ENCODE measurements at places on chromosomes 4 and X. TPM values are rescaled to one million over a fixed set of nuclear protein-coding genes. Genes with fewer than 3 reads are reported as not detected.

The CEP135 gene
- total RNA-seq, result 7.4 TPM

The PABPC4L gene
- total RNA-seq, result 0.13 TPM

The SMIM31 gene
- not detected for total RNA-seq

The P2RY10 gene
- total RNA-seq, result not detected

The CCNG2 gene
- 19.2 TPM for total RNA-seq

The APLN gene
- 224 TPM for total RNA-seq

The CHST7 gene
- total RNA-seq, result 33.4 TPM

The FGF2 gene
- 16.6 TPM for total RNA-seq

The CCDC160 gene
- total RNA-seq, result not detected

The AKAP14 gene
- total RNA-seq, result not detected

The HTRA3 gene
- 6.5 TPM for total RNA-seq

The ANOS1 gene
- 1.2 TPM for total RNA-seq

The USP17L30 gene
- not detected for total RNA-seq

The DRP2 gene
- total RNA-seq, result 0.13 TPM

The PARM1 gene
- 0.04 TPM for total RNA-seq

The INPP4B gene
- 3.9 TPM for total RNA-seq

The BANK1 gene
- total RNA-seq, result not detected

The DCHS2 gene
- total RNA-seq, result 0.07 TPM

The UPF3B gene
- total RNA-seq, result 2.4 TPM

The AKAP4 gene
- total RNA-seq, result not detected

The SPON2 gene
- 0.28 TPM for total RNA-seq

The GABRA4 gene
- not detected for total RNA-seq

The BEX1 gene
- total RNA-seq, result 0.20 TPM

The MAGEA11 gene
- total RNA-seq, result not detected

The EMCN gene
- total RNA-seq, result 105 TPM

The LUZP4 gene
- not detected for total RNA-seq

The NIPAL1 gene
- 1.6 TPM for total RNA-seq

The CT45A1 gene
- total RNA-seq, result not detected

The CENPE gene
- total RNA-seq, result 63.3 TPM

The KLHL4 gene
- total RNA-seq, result 34.6 TPM

The RHOXF1 gene
- total RNA-seq, result not detected

The PPP4R3C gene
- not detected for total RNA-seq

The AGTR2 gene
- not detected for total RNA-seq

The RNF175 gene
- total RNA-seq, result not detected

The FAM193A gene
- total RNA-seq, result 7.0 TPM

Measured in pulmonary artery endothelial cell (primary cell).